ENCODE measurements at places on chromosomes 1 and 21. TPM values are rescaled to one million over a fixed set of nuclear protein-coding genes. Genes with fewer than 3 reads are reported as not detected.

DNA sequence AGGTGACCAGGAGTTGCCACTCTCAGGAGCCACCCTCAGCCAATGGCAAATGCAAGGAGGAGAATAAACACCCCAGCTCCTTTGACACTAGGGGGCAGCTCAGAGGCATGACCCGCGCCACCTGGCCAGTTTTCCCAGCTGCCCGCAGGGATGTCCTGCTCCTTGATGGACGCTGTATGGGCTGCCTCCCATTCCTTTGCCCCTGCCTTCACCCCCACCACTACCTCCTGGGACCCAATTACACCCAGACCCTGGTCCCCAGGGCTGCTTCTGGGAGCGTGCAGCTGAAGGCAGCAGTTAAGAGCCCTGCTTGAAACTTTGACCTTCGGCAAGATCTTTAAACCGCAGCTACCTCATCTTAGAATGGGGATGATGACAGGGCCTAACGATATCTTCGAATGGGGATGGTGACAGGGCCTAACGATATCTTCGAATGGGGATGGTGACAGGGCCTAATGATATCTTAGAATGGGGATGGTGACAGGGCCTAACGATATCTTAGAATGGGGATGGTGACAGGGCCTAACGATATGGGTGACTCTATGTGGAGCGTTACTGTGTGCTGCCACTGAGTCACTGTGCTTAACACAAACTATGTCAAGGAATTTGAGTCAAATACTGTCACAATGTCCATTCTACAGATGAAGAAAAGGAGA, 163.0 kb upstream of the KAZN start:
- peaks cover 30% of the 10 kb centered on the region for H3K4me1 ChIP-seq
- H3K4me3 ChIP-seq = no peak overlapping the region
- H3K27ac ChIP-seq = no peak overlapping the region
- H3K36me3 ChIP-seq = no peaks in the 10 kb centered on the region
- no peaks in the 10 kb centered on the region for H3K27me3 ChIP-seq
- DNase-seq = no peak

- no peak overlapping the region for H3K4me3 ChIP-seq
- H3K36me3 ChIP-seq = peaks cover 13% of the 10 kb centered on the region
- no peak for DNase-seq
- no peaks in the 10 kb centered on the region for H3K4me1 ChIP-seq
These were observed 149.1 kb upstream of the HP1BP3 start for GRCh38 chr1:20936216-20936615.

GRCh38 chr1:46618754-46619415, 2.3 kb upstream of the MOB3C start:
- H3K36me3 ChIP-seq = no peaks in the 10 kb centered on the region
- DNase-seq = no peak
- no peak overlapping the region for H3K4me3 ChIP-seq
- no peak overlapping the region for H3K27ac ChIP-seq
- H3K4me1 ChIP-seq = peaks cover 31% of the 10 kb centered on the region

DNA sequence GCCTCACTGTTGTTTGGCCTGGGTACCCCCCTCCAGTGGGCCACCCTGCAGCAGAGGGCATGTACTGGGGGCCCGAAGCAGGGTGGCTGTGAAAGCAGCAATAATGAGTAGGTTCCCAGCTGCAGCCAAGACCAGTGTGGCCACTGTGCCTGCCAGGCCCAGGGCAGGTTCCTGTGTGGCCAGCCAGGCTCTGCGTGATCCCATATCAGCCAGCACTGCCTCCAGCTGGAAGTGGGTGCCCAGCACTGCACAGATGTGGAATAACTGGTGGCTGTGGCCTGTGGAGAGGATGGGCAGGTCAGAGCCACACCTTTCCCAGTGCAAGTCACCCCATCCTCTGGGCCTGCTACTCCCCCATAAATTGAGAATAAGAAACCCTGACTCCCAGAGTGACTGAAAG, 2.1 kb downstream of the BGLAP start:
- no peak overlapping the region for H3K4me3 ChIP-seq
- H3K36me3 ChIP-seq = no peaks in the 10 kb centered on the region
- peaks cover 7% of the 10 kb centered on the region for H3K4me1 ChIP-seq
- DNase-seq = no peak
- no peaks in the 10 kb centered on the region for H3K27me3 ChIP-seq

ZNF683 gene
- total RNA-seq = not detected

All from GM23248 (cell line).